ENCODE measurements at places on chromosomes 13 and 19.

- DNase-seq: no peak
Observed at GRCh38 chr13:40146611-40147117, 491.2 kb downstream of the COG6 start.

DNA sequence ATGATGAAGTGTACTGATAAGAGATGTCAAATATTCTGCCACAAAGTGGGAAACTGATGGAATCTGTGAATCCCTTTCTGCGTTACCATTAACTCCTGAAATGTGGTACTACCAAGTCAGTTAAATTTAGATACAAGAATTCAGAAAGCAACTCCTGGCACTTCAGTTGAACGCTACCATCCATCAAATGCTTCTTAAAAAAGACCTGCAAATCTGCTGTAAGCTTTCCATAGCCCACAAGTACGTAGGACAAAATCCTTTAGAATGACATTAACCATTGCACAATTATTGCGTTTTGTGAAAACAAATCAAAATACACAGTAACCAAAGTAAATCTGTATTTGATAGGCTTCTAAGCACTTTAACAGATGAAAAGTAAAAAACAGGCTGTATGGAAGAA lies 5.4 kb downstream of the SMAD9 start:
- DNase-seq: no peak

DNA sequence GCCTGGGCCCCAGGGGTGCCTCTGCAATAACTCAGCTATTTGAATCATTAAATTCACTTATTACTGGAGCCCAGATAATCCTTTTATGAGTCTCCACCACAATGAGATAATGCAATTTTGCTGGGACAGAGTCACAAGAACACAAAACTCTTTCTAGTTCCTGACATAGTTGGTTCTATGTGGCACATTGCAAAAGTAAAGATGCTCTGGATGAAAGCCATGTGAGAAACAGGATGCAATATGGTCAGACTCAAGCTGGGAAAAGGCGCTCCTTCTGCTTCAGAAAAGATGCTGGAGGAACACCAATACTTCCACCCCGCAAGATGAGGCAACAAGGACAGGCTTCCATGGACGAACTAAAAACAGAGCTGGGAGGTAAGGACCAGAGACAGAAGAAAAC lies 5.7 kb downstream of the ANKRD27 start:
- DNase-seq: no peak

DNA sequence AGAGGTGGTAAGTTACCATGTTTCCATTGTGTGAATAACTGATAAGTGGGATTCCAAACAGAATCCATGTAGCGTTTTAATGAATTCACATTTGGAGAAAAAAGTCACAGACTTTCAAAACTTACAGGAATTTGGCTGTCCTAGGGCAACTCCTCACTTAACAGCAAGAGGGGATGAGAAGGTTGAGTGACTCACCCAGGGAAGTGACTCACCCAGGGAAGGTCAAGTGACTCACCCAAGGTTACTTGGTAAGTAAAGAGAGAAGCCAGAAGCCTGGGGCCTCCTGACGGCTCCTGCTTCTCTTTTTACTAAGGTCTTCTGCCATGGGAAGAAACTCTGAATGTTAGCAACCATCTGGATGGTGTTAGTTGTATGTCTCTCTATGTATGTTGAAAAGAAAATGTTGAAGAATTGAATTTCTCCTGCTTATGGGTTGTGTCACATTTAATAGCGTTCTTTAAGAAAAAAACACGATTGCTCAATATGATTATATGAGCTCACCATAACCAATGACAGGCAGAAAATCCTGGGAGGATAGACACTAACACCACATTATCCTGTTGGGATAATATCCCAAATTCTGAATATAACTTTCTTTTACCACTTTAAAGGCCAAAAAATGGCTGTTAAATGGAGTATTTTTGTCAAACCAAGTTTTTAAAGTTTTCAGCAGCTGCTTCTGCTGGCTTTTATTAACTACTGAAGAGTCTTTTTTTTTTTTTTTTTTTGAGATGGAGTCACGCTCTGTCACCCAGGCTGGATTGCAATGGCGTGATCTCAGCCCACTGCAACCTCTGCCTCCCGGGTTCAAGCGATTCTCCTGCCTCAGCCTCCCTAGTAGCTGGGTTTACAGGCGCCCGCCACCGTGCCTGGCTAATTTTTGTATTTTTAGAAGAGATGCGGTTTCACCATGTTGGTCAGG lies 195.6 kb downstream of the GGACT start:
- DNase-seq: peak; percentile 84

DNA sequence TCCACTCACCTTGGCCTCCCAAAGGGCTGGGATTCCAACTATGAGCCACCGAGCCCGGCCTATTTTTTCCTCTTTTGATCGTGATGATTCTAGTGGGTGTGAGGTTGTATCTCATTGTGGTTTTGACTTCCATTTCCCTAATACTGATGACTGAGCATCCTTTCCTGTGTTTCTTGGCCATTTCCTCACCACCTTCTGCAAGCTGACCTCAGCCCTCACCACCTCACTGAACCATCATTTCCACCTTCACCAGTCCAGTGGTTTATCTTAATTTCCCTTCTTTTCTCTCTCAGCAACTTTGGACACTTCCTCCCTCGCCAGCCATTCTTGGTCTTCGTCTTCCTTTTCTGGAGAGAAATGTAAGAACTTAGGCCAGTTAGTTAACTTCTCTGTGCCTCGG lies 13.0 kb upstream of the BICRA start:
- no peak for DNase-seq

GRCh38 chr13:36405151-36405550 lies 27.1 kb upstream of the CCNA1 start:
- DNase-seq: no peak

DNA sequence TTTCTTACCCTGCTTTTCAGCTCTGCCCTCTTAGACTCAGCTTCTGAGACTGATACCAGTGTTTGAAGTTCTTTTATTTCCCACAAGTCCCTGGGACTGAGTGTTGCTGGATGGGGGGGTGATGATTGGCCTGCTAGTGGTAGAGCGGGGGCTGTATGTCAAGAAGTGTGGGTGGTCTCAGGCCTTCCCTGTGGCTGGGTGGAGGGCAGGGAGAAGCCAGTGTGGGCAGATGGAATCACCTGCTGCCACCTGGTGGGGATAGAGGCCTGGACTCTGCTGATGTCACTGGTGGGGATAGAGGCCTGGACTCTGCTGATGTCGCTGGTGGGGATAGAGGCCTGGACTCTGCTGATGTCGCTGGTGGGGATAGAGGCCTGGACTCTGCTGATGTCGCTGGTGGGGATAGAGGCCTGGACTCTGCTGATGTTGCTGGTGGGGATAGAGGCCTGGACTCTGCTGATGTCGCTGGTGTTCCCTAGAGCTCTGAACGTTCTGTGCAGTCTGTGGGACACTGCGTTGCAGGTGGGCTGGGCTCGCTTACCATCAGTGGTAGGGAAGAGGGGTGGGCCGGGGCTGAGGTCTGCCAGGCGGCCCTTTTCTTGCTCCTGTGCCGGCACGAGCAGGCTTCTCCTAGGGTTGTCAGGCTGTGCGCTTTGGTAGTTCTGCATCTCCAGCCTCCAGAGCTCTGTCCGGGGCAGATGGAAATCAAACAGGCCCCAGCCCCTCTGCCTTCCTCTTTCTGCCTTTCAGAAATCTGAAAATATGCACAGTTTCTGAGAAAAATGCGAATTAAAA lies 101.3 kb downstream of the ARHGEF7 start:
- DNase-seq: peak; percentile 33

DNA sequence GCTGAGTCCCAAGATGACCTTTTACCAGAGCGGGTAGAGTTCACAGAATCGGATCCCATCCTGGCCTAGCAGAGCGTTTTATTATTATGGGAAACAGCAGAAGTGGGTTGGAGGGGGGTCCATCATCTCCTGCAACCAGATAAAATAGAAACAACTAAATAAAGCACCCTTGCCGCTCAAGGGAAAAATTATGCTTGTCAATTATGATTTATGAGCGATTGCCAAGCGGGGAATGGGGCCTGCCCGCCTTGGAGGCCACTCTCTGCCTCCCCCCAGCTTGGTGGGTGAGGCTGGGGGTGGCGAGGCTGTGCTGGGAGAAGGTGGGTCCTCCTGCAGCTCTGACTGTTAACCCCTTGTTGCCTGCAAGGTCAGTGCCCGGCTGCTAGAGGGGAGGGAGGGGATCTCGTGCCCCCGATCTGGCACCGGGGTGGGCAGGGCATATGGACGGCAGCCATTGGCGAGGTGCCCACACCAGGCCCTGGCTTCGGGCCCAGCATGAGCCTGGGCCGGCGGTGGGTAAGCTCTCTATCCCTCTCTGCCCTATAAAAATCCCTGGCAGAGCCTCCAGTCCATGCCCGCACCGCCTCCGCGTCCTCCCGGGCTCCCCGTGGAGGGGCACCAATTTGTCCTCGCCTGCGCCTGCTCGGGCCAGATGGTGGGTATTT lies 129.1 kb downstream of the URI1 start:
- DNase-seq: no peak

GRCh38 chr13:110032969-110033368 lies 246.6 kb upstream of the IRS2 start:
- no peak for DNase-seq

DNA sequence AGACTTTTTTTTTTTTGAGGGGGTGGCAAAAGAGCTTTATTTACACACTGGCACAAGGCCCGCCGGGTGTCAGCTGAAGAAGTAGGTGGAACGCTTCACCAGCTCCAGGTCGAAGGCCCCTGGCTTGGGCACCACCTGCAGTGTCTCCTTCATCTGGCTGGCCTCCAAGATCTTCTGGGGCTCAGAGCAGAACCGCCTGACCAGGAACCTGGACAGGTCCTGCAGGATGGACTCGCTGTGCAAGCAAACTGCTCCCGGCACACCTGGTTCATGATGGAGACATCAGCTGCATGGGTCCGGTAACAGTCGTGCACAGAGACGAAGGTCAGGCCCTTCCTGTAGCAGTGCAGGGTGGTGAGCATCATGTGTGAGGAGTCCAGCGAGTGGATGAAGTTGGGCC lies 4.4 kb upstream of the CYP4F2 start:
- DNase-seq: no peak

DNA sequence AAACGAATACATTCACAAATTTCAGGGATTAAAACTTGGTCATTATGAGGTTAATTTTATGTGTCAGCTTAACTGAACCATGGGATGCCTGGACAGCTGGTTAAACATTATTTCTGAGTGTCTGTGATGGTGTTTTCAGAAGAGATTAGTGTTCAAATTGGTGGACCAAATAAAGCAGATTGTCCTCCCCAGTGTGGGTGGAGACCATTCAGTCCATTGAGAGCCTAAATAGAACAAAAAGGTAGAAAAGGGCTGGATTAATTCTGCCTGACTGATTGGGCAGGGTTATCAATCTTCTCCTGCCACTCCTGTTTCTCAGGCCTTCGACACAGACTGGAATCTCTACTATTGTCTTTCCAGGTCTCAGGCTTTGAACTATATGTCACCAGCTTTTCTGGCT lies 203.8 kb upstream of the SLITRK6 start:
- no peak for DNase-seq

All from colonic mucosa (tissue), 4 donors.